Right renal pelvis (tissue), 4 donors: ENCODE measurements at places on chromosomes 2 and 18. TPM values are rescaled to one million over a fixed set of nuclear protein-coding genes. Genes with fewer than 3 reads are reported as not detected.

DNA sequence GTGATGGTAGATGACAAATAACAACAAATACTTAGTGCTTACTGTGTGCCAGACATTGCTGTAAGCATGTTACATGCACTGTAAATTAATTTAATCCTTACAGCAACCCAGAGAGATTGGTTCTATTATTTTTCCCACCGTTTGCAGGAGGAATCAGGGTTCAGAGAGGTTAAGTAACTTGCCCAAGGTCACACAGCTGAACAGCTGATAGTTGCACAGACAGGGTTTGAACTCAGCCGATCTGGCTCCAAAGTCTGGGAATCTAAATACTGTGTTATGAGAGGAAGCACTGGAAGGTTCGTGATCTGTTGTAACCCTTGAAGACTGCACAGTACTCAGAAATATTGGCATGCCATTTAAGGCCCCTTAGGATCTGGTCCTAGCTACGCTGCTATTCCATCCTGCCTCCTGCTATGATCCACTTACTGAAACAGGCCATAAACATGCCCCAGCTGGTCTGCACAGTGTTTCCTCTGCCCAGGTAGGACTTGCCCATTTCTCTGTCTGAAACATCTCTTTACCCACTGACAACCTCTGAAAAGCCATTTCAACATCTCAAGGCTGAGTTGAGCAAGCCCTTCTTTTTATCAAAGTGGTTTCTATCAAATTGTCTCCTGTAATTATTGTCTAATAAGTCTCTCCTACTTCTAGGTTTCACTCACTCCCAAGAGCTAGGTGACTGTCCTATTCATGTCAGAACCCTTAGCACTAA, 40.4 kb upstream of the MRPL33 start:
- DNase-seq = no peak

DNA sequence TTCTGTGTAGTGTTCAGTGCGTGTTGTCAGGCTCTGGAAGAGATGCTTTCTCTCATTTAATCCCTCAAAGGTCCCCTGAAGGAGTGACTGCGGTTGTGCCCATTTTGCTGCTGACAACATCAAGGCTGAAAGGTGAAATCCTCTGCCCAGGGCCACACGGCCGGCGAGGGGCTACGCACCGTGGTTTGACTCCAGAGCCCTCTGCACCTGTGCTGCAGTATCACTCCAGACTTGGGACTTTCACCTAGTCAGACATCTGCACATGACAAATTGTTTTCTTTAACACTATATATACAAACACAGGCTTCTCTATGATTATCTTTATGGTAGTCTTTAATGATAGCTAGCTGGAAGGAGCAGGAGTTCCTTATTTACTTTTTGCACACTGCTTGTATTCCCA, 90.2 kb downstream of the ARMC9 start:
- DNase-seq = no peak

- DNase-seq = no peak
Measured at GRCh38 chr18:57785751-57786437, 17.2 kb downstream of the ATP8B1 start.

DNA sequence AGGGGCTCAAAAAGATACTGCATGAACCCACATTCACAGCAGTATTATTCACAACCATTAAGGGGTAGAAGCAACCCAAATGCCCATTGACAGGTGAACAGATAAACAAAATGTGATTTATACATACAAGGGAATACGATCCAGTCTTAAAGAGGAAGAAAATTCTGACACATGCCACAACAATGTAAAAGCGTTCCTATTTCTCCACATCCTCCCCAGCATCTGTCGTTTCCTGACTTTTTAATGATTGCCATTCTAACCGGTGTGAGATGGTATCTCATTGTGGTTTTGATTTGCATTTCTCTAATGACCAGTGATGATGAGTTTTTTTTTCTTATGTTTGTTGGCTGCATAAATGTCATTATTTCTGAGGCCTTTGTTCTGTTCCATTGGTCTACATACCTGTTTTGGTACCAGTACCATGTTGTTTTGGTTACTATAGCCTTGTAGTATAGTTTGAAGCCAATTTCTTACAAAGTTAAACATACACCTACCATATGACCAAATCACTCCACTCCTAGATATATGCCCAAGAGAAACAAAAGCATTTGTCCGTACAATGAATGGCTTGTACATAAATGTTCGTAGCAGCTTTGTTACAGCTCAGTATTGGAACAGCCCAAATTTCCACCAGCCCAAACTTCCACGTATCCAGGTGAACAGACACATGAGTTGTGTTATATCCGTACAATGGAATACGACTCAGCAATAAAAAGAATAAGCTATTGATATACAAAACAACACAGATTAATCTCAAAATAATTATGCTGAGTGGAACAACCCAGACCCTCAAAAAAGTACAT, 85.1 kb downstream of the TMEM131 start:
- DNase-seq = no peak

CHRNA1 gene
- 1.7 TPM for polyA plus RNA-seq

ST6GAL2 gene
- polyA plus RNA-seq = 18.3 TPM

- DNase-seq = no peak
Measured at GRCh38 chr18:9860682-9861081, 25.1 kb upstream of the TXNDC2 start.

- DNase-seq = no peak
Measured at GRCh38 chr2:26619096-26619495, 22.1 kb downstream of the CIB4 start.

PREPL gene
- polyA plus RNA-seq = 184 TPM

- DNase-seq = no peak
Measured at GRCh38 chr2:195437521-195437920, 219.5 kb upstream of the SLC39A10 start.

- DNase-seq = no peak
Measured at GRCh38 chr2:121372082-121372481, 87.1 kb upstream of the TFCP2L1 start.

CNDP1 gene
- polyA plus RNA-seq = 0.73 TPM

GRCh38 chr2:58120626-58121229, 74.1 kb downstream of the VRK2 start:
- no peak for DNase-seq

DNA sequence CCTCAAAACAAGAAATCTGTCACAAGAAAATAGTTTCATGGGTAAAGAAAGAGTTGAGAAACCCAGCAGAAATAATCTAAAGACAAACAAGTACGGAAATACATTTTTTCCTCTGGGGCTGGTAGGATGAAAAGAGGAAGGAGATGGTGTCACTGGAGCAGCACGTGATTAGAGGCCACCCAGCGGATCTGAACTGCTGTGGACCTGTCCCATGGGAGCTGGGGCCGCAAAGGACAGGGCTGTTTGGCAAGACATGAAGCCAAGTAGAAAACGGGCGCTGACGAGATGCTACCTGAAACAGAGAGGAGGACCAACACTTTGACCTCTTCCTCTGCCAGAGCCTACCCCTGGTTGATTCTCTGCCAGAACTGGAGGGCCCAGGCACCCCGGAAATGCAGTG, 295.4 kb upstream of the ATP5MC3 start:
- no peak for DNase-seq

CSRNP3 gene
- polyA plus RNA-seq = 10.9 TPM
